ENCODE measurements at places on chromosomes 13 and 19.

GRCh38 chr19:30228835-30229524 lies 143.2 kb upstream of the ZNF536 start:
- peak; percentile 35 for DNase-seq

- DNase-seq: no peak
Measured at GRCh38 chr13:90305796-90306195, 1041.7 kb upstream of the MIR17HG start.

DNA sequence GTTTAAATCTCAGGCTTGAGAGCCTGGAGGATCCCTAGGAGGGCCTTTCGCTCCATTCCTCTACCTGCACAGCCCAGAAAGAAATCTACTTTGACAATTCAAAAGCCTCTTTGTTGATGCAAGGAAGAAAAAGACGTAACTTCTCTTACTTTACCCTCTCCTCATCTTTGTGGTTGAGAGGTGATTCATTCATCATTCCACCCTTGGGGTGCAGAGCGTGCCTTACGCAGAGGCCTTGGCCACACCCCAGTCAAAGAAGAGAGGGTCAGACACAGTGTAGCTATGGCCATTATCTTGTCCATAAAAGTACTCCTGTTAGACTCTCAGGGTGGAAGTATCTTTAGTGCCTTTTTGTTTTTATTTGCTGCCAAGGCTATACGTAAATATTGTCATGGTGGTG lies 184.0 kb downstream of the IRS2 start:
- no peak for DNase-seq

DNA sequence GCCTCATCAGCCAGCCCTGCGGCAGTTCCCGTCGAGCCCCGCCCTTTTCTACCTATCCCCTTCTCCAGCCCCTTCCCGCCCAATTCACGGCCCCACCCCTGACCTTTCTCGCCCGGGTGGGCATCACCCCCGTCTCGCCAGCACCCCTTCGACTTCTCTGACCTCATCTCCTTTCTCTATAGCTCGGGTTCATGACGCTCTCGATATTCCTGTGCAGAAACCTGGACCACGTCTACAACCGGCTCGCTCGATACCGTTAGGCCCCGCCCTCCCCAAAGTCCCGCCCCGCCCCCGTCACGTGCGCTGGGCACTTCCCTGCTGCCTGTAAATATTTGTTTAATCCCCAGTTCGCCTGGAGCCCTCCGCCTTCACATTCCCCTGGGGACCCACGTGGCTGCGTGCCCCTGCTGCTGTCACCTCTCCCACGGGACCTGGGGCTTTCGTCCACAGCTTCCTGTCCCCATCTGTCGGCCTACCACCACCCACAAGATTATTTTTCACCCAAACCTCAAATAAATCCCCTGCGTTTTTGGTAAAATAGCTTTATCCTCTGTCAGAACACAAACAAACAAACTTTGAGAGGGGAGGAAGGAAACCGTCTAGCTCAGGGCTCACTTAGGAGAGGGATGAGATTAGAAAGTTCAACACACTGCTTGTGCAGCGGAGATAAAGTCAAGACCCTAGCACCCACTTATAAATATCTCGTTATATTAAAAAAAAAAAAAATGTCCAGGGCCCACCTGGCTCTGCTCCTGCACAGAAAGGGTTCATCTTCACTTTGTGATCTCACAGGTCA lies 5.1 kb downstream of the CD37 start:
- DNase-seq: peak; percentile 88

DNA sequence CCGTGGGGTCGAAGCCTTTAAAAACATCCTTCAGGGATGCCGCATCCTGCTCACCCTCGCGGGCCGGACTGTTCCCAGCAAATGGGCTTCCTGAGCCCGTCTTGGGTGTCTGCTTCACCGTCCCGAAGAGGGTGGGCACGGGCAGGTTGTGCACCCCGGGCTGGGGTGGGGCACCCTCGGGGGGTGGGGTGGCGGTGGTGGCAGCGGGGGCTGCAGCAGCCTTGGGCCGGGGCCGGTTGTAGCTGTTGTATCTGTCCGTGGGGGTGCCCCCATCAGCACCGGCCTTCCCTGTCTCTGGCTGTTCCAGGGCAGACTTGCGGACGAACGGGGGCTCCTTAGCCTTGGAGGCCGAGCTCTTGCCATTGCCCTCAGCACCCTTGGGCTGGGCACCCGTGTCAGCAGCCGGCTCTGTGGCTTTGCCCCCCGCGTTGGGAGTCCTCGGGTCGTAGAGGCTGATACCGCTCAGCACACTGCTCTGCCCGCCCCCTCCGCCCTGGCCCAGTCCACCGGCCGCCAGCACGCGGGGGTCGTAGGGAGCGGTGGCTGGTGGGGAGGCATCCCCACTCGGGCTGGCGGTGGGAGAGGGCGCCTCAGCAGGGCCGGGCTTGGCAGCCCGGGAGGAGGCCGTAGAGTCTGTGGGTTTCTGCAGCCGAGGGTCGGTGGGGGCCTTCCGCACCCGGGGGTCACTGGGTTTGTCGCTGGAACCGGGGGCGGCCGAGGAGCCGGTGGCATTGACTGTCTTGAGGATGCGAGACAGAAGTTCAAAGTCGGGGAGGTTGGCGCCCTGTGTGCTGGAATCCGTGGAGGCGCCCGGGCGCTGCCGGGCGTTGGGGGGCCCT lies 18.2 kb upstream of the TMEM160 start:
- no peak for DNase-seq

DNA sequence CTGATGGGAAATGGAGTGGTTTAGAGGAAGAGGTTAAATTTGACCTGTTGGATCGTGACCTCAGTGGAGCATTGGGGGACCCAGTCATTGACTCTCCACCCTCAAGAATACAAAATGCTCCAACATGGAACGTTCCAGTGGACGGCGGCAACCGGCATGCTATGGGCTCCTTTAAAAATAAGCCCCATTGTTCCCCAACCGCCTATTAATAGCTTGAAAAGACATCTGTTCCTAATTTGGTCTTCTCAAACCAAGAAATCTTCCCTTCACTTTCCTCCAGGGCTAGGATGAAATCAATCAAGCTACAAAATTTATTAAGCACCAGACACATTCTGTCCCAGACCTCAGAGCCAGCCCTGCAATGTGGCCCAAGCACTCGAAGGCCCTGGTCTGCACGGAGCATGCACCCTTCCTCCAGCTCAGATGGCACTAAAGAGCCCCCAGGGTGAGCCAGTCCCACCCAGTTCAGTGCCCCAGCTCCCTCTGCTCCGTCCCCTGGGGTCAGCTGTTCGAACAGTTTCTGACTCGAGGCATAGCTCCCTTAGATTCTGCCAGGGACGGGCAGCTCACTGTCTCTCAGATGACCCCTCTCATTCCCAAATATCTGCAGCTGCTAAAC lies 22.5 kb upstream of the VSTM2B start:
- no peak for DNase-seq

- DNase-seq: no peak
Measured at GRCh38 chr13:107296804-107297203, 728.9 kb upstream of the ARGLU1 start.

DNA sequence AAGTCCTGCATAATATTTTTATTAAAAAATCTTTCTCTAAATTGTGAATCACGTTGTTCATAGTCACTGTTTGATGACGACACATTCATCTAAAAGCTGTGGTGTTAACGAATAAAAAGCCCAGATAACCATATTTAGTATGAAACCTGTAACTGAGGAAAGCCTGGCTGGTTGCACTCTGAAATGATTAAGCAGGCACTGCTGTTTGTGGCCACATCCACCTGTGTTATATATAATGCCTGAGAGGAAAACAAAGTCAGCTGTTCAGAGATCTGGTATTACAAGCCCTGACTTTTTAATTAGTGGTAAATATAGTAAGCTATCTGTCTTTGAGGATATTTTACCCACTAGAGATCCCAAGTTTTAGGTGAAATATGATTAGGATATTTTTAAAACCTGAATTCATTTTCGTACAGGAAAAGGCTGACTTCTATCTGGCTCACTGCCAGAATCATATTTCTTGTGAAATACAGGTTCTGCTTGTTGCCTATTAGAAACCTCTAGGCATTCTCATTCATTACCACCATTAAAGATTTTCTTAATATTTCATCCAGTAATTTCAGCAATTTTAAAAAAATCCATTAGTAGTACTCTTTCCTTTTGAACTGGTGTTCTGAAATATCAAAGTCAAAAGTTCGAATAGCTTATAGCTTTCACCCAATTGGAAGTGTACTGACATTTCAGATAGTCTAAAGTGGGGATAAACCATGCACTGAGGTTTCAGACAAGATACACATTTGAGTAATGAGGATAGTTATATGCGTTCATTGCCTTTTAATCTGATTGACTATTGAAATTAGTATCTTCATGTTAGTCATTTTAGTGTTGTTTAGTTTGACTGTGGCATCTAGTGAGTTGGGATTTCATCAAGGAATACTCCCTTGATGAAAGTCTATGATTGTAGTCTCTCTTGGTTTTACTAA lies 79.7 kb downstream of the LMO7 start:
- no peak for DNase-seq

GRCh38 chr13:42899266-42899665 lies 92.8 kb downstream of the EPSTI1 start:
- no peak for DNase-seq

DNA sequence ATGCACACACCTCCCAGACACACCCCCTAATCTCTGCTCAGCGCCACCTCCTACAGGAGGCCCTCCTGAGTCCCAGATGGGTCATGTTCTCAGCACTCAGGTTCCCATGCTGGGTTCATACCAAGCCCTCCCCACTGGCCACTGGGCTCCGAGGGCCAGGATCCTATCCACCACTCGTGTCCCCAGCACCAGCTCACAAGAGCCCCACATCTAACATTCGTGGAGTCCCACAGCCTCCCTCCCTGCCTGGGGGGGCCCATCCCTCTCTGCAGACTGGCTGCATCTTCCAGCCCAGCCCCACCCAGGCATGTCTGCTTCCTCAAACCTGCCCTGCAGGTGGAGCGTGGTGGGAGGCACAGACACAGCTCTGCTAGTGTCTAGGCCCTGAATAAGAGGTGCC lies 227.4 kb downstream of the TUBA3C start:
- no peak for DNase-seq

DNA sequence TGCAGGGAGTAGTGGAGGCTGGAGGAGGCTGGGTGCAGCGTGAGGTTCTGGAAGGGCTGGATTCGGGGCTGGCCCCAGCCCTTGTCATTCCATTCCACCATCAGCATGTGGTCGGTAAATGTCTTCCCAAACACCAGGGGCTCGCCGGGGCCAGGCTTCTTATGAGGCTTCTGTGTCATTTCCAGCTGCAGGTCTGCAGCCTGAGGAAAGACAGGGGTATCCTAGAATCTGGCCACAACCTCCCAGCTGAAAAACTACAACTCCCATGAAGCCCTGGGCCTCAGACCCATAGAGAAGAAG lies 4.4 kb downstream of the BCAT2 start:
- peak; percentile 90 for DNase-seq

GRCh38 chr19:9381361-9381785 lies 18.6 kb downstream of the ZNF177 start:
- no peak for DNase-seq

- DNase-seq: peak; percentile 76
Measured at GRCh38 chr19:344625-345319, at the start of gene MIER2. TSS of gene MIER2 (minus strand) at chr19:344796. CDS start at chr19:344782, 14 bp downstream.

Measured in ELF-1 (cell line).